ENCODE measurements at places on chromosomes 1 and 21.

DNA sequence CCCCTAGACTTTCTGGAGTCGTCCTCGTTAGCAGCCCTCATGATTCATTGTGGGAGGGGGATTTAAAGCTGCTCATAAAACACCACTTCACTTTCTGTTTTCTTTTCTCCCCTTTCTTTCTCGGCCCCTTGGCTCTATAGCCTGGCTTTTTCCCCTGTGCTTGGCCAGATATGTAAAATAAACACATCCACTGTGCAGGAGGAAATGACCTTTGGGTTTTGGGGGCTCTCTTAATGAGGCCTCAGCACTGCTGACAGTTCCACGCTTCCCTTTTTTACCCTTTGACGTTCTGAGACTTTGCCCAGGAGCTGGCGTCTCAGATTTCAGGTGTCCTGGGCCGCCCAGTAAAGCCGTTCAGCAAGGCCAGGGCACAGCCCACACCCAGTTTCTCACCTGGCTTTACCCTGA, 65.7 kb downstream of the RUNX3 start:
- DNase-seq = no peak

GRCh38 chr1:204463125-204464060, 31.2 kb downstream of the PIK3C2B start:
- no peak for DNase-seq

DNA sequence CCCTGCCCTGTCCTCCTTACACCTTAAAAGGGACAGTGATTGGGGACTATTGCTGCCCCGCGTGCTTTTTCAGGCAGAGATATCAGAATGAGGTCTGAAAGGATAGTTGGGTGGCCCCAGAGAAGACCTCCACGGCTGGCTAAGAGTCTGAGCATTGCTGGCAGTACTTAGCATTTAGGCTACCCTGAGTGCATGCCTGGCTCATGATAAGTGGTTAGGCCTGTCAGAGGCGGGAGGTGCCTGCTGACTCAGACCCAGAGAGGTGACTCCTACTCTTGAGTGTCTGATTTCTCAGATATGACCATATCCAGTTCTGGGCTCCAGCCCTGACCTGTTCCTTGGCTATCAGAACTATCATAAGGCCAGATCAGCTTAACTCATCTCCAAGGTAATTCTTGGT, 213.7 kb downstream of the PBX1 start:
- peak; percentile 74 for DNase-seq

DNA sequence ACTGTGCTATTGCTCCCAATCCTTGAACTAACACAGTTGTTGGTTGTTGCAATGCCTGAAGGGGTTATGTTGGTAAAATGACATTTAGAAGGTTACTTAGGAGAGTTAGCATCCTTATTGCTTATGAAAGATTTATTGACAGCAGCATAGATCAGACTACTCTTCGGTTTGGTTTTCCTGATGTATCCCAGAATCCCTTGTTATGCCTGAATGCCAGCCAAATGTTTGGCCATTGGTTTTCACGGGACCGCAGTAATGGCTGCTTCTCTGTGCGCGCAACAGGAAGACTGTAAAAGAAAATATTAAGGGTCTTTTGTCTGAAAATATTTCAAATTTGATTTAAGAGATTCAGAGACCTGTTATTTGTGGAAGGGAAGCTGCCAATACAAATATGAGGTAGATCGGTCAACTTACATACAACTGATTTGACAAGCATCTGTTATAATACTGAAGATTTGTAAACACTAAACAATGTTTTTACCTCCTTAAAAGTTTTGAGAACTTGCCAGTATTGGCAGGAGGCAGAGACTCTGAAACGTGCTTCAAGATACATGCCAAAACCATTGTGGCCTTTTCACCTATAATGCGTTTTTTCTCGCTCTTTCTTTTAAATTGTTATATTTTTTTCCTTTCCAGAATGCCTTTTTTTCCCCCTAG, 8.3 kb downstream of the NFIA start:
- no peak for DNase-seq

DNA sequence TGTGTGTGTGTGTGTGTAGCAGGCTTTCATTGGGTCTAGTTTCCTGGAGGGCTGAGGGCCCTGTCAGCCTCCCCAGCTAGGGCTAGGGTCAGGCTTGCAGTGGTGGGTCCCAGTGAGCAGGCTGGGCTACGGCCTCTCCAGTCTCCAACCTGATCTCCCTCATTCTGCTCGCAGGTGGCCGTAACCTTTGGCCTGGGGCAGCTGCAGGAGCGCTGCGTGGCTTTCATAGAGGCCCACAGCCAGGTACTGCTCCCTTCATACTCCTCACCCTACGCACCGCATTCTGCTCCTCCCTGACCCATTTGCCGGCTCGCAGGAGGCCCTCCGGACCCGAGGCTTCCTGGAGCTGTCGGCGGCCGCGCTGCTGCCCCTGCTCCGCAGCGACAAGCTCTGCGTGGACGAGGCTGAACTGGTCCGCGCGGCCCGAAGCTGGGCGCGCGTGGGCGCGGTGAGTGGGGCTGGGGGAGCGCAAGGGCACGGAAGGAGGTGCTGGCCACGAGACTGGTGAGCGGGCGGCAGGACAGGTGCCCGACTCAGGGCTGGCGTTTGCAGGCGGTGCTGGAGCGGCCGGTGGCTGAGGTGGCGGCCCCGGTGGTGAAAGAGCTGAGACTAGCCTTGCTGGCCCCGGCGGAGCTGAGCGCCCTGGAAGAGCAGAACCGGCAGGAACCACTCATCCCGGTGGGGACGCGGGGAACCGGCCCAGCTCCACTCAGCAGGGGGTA, 4.7 kb downstream of the BTBD19 start:
- DNase-seq = no peak

- DNase-seq = no peak
These were observed 3.8 kb upstream of the S100B start for GRCh38 chr21:46608672-46609111.

DNA sequence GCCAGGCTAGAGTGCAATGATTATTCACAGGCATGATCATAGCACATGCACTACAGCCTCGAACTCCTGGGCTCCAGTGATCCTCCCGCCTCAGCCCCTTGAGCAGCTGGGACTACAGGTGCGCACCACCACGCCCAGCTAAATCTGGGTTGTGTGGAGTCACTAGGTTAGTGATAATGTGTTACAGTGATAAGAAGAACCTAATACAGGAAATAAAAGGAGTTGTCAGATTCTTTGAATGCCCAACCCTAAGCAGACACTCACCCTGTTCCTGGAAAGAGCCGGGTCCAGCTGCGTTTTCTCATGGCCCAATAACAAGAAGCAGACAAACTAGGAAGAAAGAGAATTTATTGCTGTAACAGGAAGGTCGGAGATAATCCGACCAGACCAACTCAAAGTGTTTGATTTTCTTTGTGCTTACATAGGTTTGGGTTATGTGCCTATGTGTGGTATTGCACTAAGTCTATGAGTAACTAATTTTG, 8.8 kb downstream of the IFNGR2 start:
- no peak for DNase-seq

GRCh38 chr1:205516362-205516761, 11.9 kb downstream of the CDK18 start:
- no peak for DNase-seq

DNA sequence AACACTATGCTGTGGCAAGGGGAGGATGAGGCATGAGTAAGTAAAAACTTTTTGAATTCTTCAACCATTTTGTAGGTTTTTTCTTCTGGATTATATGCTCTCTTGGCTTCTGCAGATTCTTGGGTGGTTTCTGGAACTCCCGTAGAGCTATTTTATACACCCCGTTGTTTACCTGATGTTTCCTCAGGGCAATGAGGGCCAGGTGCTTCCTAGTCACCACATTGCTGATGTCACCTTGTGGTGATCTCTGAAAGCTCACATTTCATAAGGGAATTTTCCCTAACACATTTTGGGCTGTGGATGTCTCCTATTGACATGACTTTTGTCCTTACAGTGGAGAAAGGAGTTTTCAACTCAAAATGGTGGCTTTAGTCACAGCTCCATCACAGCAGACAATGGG, 356.6 kb downstream of the PLA2G4A start:
- no peak for DNase-seq

DNA sequence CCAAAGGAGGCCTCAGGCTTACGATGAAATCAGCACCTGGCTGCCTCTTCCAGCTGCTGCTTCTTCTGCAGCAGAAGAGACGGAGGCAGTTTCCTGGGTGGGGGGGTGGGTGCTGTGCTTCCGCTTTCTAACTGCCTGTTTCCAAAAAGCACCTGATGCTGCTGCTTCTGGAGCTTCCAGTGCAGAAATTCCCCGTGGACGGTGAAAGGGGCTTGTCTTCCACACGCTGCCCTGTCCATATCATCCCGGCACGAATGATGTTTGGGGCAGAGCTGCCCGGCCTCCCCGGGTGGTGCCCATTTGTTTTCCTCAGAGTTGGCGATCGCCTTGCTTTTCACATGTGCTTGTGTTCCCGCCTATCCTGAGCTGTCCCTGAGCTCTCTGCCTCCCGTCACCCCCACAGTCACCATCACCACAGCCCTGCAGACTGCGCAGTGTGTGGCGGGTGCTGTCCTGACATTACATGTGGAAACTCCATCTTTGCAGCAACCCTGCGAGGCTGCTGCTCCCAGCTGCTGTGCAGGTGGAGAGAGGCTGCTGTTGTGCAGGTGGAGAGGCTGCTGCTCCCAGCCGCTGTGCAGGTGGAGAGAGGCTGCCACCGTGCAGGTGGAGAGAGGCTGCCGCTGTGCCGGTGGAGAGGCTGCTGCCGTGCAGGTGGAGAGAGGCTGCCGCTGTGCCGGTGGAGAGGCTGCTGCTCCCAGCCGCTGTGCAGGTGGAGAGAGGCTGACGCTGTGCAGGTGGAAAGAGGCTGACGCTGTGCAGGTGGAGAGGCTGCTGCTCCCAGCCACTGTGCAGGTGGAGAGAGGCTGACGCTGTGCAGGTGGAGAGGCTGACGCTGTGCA, 1.8 kb downstream of the TTLL10 start:
- no peak for DNase-seq

DNA sequence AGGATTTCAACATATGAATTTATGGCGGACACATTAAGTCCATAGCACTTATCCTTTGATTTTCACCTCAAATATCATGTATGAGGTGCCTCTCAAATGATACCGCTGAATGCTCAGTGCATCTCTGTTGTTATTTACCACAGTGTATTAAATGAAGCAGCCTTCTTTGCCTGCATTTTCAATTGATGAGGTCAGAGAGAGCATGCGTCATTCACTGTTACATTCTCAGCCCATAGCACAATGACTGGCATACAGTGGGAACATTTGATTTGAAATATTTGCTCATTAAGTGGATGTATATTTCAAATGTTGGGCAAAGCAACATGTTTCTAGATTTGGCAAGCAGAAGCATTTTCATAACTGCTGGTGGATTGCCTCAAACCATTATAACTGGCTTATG, 45.7 kb downstream of the LRRC7 start:
- DNase-seq = no peak

DNA sequence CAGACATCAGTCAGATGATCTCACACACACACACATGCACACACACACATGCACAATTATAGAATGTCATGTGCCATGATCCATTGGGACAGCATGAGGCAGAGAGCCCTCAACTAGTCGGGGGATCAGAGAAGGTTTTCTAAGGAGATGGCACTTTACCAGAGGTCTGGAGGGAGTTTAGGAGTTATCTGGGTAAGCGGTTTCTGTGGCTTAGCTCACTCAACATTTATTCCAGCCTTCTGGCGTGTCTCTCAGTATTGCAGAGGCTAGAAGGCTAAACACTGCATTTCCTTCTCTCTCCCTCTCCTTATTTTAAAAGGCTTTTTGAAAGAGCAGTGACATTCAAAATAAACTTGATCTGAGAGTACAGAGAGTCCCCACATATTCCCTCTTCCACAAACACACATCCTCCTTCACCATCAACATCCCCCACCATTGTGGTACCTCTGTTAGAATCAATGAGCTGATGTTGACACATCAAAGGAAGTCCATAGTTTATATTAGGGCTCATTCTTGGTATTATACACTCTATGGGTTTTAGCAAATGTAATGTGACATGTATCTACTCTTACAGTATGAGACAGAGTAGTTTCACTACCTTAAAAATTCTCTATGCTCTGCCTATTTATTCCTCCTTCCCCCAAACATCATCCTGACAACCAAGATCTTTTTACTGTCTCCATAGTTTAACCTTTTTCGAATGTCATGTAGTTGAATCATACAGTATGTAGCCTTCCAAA, 9.0 kb upstream of the PLA2G2A start:
- DNase-seq = no peak

DNA sequence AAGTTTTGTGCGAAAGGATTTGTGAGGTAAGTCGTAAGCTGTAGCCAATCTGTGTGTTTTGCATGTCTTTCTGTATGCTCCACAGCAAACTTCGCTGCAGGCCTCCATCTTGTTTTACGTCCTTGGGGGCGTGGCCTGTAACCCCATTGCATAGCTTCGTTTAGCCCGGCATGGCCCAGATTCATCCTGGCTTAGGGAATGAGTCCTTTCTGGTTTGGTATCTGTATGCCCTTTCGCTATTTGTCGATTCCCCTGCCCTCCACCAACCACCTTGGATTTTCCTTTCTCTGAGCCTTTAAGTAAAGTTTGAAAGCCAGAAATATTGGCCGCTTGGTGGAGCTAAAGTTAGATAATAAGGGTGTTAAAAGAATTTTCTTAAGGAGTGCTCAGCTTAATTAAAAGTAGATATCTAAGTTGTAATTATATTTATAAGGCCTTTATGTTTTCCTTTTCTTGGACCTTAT, 1.1 kb downstream of the THEM4 start:
- no peak for DNase-seq

DNA sequence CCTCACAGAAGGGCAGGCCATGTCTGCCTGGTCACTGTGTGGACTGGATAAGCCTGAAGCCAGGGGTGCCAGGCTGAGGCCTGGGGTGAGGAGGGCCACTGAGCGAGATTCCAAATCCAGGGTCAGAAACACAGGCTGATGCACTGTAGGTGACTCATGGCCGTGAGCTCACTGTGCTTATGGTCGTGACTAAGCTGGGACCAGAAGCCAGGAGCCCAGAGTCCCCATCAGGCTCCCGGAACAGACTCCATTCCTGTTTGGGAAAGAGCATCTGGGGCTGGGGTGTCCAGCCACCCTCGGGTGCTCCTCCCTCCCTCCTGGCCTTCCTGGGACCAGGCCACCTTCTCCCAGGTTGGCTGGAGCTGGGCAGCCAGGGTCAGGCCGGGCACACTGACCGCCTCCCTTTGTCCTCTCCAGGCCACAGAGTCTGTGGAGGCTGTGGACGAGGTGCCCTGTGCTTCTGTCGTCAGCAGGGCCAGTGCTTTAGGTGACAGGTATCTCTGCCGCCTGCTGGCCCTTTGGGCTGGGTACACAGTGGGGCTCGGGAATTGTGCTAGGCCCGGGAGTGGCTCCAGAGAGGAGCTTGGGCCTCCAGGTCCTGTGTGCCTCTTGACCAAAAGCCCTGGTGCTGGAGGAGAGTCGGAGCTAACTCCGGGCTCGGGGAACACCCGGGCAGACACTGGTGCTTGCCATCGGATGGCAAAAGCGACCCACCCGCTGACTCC, 36.7 kb downstream of the AJAP1 start:
- DNase-seq = no peak

- no peak for DNase-seq
These were observed 80.9 kb downstream of the IER5 start for GRCh38 chr1:181169281-181169865.

GRCh38 chr1:37556712-37557196, at the start of gene DNALI1:
Gene DNALI1 (plus strand): TSS chr1:37556940. CDS start chr1:37556995, 55 bp downstream.
- DNase-seq = peak; percentile 81

DNA sequence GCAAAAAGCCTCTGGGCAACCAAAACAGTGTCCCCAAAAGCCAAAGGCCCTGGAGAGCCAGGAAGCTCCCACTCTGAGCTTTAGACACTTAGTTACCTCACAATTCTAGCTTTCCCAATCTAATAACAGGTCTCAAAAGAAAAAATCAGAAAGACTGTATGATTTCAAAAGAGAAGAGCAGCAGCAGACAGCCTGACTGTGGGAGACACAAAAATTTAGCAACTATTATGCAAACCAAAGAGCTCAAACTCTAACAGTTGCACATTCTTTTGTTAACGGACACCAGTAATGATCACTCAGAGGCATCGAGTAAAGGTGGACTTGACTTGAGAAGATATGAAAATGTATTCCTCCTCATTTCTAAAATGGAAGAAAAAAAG, 160.1 kb downstream of the SLC45A1 start:
- DNase-seq = no peak

Data from AG04450 (cell line).